ENCODE measurements at places on chromosomes 2 and 18.

DNA sequence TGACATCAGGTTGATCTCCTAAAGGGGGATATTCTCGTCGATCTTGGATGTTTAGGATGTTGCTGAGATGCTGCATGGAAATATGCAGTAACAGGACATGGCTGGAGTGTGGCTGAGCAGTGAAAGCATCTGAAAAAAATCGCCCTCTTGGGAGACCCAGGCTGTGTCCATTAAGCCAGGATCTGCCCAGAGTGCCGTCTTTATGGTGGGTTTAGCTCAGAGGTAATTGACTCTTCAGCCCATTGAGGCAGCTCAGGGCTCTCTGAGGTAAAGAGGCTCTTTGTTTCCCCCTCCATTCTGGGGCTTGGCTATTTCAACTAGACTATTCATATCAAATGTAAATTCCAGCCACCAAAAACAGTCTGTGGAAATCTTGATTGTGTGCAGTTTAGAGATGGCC, 26.5 kb downstream of the OSBPL6 start:
- no peak for DNase-seq

DNA sequence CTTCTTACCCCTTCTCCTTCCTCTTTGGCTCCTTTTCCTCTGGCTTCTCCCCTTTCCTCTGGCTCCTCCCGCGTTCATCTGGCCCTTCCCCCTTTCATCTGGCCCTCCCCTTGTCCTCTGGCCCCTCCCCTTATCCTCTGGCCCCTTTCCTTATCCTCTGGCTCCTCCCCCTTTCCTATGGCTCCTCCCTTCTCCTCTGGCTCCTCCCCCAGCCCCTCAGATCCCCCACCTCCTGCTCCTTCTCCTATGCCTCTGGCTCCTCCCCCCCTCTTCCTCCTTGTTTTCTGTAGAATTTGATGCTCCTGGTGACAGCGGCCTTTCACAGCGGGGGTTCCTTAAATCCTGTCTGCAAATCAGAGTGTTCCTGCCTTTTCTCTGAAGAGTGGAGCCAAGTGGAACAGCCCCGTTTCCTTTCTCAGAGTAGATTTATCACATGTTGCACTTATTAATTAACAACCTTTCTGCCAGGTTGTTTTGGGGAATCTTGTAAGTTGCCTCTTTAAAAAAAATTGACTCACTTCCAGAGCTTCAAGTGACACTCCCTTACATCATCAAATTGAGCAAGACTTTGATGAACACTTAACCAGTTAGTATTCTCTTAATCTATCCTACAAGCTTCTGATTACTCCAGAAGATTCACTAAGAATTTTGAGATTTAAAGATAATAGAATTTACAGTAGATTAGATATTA, 27.9 kb downstream of the FABP1 start:
- DNase-seq: no peak

- DNase-seq: no peak
Observed at GRCh38 chr2:108621087-108621559, 86.9 kb downstream of the LIMS1 start.

GRCh38 chr18:65439188-65439587, 311.6 kb upstream of the CDH7 start:
- no peak for DNase-seq

- no peak for DNase-seq
Observed at GRCh38 chr2:21644266-21644665, 520.5 kb downstream of the TDRD15 start.

DNA sequence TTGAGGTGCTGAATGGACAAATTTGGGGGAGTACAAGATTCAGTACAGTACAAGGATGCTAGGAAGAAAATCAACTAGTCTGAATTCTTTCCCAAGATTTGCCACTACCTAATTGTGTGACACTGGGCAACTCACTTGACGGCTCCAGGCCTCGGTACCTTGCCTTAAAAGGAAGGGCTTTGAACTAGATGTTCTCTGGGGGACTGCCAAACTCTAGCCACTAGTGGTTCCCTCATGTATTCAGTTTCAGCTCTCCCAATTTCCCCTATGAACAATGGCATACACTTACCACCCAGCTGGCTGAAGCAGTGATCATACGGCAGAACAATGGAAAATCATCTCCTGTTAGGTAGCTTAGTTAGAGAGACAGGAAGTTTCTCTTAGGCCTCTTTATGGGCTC, 73.4 kb downstream of the VWC2L start:
- no peak for DNase-seq

DNA sequence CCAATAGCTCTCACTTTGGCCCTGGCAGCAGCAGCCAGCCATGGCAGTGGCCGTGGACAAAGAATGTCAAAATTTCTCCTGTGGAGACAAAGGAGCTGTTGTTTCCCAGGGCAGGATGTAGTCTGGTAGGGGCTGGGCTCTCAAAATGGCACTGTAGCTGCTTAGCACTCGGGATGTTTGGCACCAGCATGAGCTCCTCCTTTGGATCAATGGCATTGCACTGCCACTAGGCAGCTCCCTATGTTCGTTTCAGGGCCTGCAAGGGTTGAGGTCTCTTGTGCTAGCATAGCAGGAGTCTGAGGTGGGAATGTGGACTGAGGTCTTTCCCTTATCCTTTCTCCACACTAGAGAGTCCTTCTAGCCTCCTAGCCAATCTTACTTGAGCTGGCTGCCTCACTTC, 948.8 kb upstream of the FAM98A start:
- DNase-seq: no peak

- no peak for DNase-seq
Observed at GRCh38 chr2:61471905-61472805, 1.3 kb upstream of the USP34 start.

DNA sequence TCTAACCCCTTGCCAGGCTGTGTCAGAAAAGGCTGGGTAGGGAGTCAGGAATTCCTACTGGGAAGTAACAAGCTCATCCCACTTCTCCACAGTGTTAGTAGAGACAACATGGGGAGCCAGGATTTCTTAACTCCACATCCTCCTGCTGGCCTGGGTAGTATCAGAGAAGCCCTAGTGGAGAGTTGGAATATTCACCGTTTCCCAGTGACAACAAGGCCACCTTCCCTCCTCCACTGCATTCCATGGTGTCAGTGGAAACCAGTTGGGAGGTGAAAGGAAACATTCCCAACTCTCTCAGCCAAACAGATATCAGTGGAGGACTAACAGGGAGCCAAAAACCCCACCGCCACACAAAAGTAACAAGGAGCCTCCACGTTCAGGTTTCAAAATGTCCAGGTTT, 41.2 kb downstream of the SRD5A2 start:
- no peak for DNase-seq

- DNase-seq: no peak
Observed at GRCh38 chr2:179861416-179862067, at the start of gene ZNF385B. TSS of gene ZNF385B (minus strand) at chr2:179861612.

GRCh38 chr2:159613651-159614285, 2.6 kb downstream of the BAZ2B start:
- peak; percentile 28 for DNase-seq

GRCh38 chr2:219684721-219685689, 57.6 kb downstream of the SLC4A3 start:
- DNase-seq: no peak

GRCh38 chr2:150141226-150142001, 346.1 kb downstream of the RND3 start:
- DNase-seq: no peak

- no peak for DNase-seq
Observed at GRCh38 chr2:29293830-29294438, 178.7 kb downstream of the CLIP4 start.

DNA sequence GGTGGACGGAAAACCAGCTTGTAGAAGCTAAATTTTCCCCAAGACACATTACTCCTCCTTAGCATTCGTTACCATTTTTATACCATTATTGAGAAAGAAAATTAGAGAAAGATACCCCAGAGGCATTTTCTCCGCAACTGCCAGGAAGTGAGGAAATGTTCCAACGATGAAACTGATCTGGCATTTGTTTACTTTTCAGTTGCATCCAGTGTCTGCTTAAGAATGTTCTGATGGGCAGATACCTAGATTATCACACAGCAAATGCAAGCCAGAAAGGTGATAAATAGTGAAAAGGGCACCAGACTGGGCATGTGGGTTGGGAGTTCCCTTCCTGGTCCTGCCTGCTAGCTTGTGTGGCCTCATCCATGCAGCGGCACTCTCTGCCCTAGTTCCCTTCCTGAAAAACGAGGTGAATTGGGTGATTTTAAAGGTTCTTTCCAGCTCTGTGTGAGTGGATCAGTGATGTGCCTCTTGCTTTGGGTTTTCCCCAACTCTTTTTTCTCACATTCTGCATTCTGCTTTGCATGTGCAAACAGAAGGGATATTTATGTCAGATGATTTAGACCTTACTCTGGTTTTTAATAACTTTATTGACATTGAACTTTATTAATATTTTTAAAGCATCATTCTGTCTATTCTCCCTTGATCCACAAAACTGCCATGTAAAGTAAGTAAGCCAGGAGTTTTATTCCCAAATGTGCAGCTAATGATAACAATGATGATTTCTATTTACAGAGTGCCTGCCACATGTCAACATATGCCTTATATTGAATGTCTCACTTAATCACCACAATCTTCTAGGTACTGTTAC, 139.6 kb downstream of the INSIG2 start:
- DNase-seq: no peak

DNA sequence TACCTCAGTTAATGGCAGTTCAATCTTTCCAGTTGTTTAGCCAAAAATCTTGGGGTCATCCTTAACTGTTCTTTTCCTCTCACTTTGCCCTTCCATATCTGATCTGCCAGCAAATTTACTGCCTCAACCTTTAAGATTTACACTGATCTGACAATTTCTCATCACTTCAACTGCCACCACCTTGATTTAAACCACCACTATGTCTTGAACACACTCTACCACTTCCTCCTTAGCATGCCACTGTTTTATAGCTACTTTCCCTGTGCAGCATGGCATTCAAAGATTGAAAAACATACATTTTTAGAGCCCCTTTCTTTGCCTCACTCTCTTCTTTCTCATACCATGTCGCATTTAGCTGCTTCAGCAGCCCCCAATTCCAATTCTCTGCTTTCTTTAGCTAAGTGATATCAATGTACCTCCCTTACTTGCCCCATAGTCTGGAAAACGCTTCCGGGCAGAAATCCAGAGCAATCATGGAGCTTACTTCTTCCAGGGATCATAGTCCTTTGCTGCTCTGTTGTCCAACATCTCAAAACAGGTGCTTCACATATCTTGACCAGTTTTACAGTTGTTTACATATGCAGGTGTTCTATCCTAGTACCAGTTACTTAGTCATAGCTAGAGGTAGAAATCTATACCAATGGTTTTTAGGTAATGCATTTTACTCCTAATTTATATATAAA, 10.9 kb downstream of the PGAP1 start:
- no peak for DNase-seq

GRCh38 chr2:230961091-230961491, 34.8 kb upstream of the SPATA3 start:
- no peak for DNase-seq

GRCh38 chr18:74990563-74991081, 218.3 kb downstream of the PTGR3 start:
- no peak for DNase-seq

DNA sequence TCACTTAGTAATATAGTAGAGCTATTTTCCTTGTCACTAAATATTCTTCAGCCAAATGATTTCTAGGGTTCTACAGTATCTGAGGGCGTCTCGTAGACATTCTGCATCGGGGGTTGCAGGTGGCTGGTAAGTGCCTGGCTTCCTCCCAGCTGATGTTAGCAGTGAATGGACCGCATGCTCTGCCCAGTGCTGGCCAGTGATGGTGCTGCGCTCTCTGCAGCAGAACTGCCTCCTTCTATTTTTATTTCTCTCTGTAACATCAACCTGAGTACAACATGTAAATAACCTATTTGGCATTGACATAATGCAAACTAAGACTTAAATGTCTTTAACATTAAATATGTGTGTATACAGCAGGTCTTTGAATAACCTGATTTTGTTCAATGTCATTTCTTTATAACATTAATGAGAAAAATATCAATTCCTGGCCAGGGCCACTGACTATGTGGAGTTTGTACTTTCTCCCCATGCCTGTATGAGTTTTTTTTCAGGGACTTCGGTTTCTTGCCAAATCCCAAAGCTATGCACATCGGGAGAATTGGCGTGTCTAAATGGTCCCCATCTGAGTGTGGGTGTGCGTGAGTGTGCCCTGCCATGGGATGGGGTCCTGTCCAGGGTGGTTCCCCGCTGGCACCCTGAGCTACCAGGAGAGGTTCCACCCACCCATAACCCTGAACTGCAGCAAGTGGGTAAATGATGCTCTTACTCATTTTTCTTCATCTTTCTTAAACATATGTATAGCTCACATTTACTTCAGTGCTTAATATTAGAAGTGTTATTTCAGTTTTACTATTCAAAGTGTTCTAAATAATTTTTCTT, 278.2 kb upstream of the EPAS1 start:
- DNase-seq: no peak

GRCh38 chr18:51077217-51077616, 47.2 kb downstream of the SMAD4 start:
- DNase-seq: no peak

GRCh38 chr2:10560626-10561025, 112.5 kb upstream of the ODC1 start:
- DNase-seq: no peak

DNA sequence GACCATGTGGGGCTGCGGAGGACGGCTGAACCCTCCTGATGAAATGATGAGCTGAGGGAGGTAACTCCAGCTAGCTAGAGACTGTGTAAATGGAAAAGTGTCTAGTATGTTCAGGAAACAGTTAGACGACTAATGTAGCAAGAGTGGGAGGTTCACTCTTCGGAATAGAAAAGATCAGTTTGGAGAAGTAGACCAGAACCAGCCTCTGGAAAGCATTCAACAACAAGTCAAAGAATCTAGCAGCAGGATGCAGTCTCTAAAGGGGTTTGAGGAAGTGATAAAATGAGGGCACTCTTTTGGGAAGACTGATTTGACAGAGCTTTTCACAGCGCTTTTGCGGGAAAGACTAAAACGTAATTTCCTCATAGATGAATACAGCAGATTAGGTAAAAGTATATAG, 79.6 kb downstream of the GAREM1 start:
- DNase-seq: no peak

- DNase-seq: no peak
Observed at GRCh38 chr2:133437492-133437891, 130.8 kb downstream of the NCKAP5 start.

DNA sequence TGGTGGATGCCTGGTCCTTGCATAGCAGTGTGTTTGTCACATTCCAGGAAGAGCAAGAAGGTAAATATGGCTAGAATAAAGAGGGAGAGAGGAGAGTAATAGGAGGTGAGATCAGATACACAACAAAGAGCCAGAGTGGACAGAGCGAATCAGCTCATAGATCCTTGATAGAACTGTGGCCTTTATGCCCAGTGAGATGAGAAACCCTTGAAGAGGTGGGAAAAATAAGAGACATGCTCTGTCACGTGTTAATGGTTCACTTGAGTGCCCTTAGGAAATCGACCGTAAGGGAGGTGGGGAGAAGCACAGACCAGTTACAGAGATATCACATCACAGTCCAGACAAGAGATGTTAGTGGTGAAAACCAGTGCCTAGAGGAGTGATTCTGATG, 84.7 kb upstream of the RAB27B start:
- no peak for DNase-seq

DNA sequence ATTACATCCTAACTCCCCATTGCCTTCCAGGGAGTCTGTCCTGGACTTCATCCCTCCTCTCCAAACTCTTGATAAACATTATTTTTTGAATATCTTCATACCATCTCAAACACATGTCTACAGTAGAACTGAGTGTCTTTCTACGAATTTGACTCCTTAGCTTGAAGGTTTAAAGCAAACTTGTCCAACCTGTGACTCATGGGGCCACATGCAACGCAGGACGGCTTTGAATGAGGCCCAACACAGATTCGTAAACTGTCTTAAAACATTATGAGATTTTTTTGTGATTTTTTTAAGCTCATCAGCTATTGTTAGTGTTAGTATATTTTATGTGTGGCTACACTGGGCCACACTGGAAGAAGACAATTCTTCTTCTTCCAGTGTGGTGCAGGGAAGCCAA, 98.1 kb downstream of the PARD3B start:
- DNase-seq: no peak
